Activated CD4-positive, alpha-beta T cell treated with anti-CD3 and anti-CD28 coated beads for 4 hours (primary cell): ENCODE measurements at places on chromosomes 2 and 18.

- DNase-seq: no peak
Measured at GRCh38 chr2:147099845-147100244, 745.0 kb upstream of the ACVR2A start.

GRCh38 chr2:168583064-168583709, 127.1 kb downstream of the CERS6 start:
- DNase-seq: no peak

GRCh38 chr2:208985644-208986043, 438.2 kb upstream of the MAP2 start:
- no peak for DNase-seq

GRCh38 chr2:219165058-219165911, 4.5 kb downstream of the SLC23A3 start:
- no peak for DNase-seq

- DNase-seq: no peak
Measured at GRCh38 chr2:217462121-217462520, 540.7 kb downstream of the TNS1 start.

DNA sequence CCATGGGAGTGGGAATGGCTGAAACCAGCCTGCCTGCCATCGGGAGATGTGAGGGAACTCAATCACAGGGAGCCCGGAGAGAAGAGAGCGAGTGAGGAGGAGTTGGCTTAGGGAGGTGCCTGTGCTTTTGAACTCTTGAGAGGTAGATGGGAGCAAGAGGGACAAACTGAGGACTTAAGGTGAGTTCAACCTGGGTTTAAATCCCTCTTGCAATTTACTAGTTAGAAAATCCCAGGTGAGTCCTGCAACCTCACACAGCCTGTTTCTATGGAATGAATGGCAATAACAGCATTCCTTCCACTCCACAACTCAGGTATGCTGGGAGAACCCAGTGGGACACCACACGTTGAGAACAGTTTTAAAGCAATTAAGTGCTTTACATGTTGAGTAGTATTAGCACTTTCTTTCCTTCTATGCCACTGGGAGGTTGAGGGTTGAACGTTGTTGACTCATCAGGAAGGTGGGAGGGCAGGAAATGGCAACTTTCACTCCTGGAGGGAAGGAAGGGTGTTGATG, 57.3 kb downstream of the VIT start:
- no peak for DNase-seq

DNA sequence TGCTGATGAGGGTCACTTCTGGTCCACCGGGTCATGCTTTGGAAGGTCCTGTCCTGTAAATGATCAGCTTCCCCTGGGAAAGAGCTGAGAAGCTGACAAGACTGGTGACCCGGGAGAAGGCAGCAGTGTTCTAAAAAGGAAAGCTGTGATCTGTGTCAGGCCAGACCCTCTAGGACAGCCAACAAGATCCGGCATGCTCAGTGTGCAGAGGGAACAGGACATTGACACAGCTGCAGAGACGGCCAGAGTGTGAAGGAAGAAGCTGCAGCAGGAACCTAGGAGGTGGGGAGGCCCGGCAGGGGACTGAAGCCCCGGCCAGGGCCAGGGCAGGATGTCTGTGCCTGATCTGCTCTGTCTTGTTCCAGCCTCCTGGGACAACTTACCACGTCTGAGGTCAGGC, 372.7 kb upstream of the ID2 start:
- DNase-seq: no peak

GRCh38 chr18:3397031-3397750, 52.8 kb upstream of the TGIF1 start:
- DNase-seq: no peak

DNA sequence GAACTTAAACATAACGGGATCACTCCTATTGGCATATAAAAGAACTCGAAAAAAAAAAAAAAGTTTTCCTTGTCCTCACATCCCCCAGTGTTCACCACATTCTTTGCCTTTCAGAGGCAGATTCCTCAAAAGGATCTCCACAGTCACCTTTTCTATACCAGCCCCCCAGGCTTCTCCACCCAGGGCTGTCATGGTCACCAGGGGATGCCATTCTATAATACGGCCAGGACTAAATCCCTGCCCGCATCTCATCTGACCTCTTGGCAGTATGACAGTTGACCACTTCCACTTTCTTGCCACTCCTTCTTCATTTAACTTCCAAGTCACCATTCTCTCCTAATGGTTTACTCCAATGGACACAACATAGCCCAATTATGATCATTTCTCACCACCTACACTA, 29.3 kb downstream of the SOS1 start:
- no peak for DNase-seq

- peak; percentile 72 for DNase-seq
Measured at GRCh38 chr2:30147715-30148610, 1.2 kb downstream of the YPEL5 start.

DNA sequence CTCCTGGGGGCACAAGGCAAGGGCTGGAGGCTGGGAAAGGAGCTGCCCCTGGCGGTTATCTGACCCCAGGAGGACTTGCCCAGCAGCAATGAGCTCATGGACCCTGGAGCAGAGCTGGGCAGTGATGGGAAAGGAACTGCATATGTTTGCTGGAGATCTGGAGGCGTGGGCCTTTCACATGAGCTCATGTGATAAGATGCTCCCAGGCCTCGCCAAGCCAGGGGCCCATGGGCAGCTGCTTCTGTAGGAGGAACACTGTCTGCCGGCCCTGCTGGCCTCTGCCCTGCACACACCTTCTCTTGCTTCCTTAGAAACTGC, 9.0 kb upstream of the NPPC start:
- no peak for DNase-seq

DNA sequence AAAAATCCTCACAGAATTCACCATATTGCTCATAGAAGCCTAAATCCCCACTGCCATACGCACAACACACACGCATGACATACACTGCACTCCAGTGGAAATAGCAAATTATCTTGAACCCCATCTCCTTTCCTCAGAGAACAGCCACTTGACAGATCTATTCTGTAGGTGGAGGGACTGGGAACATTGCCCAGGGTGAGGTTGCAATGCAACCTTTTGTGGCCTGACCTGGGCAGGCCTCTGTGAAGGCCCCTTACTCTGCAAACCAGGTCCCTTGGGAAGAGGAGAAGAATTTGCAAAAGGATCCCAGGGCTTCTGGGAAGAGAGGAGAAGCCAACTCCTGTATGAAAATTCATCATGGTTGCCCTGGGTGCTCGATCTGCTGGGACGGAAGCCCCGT, 51.9 kb downstream of the SDC1 start:
- no peak for DNase-seq

DNA sequence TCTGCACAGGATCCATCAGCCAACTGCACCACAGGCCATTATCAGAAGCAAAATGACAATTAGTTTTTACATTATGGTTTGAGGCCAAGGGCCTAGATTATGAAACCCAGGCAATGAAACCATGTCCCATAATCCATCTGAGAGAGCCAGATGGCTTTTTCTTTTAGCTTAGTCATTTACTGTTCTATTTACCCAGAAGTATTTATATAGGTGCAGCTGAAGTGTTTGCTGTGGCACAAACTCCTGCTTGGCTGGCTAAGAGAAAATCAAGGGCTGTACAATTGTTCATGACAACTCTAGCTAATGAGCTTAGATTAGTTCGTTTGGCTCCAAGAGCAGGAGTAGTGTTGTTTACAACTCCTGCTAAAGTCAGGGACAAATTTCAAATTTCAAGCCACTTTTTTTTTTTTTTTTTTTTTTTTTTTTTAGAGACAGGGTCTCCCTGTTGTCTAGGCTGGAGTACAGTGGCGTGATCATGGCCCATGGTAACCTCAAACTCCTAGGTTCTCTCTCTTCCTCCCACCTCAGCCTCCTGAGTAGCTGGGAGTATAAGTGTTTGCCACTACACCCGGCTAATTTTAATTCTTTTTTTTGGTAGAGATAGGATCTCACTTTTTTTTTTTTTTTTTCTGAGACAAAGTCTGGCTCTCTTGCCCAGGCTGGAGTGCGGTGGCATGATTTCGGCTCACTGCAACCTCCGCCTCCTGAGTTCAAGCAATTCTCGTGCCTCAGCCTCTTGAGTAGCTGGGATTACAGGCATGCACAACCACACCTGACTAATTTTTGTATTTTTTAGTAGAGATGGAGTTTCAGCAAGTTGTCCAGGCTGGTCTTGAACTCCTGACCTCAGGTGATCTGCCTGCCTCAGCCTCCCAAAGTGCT, 18.4 kb upstream of the REV1 start:
- no peak for DNase-seq

- DNase-seq: no peak
Measured at GRCh38 chr18:51563396-51563795, 365.9 kb upstream of the MEX3C start.

DNA sequence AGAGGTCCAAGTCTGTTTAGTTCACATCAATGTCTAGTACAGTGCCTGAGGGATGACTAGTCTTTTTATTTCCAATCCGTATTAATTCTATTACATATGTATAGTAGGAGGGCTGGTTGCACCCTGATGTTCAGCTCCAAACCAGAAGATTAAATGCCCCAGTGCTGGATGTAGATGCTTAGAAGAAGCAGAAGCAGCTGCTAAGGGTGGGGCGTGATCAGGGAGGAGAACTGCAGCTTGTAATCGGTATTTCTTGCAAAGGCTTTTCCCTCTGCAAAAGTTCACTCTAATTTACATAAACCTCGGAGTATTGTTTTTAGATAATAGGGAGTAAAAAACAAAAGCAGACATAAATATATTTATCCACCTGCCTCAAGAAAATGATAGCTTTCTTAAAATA, 145.3 kb upstream of the ITGA4 start:
- DNase-seq: no peak

GRCh38 chr18:48395646-48396045, 13.5 kb downstream of the ZBTB7C start:
- no peak for DNase-seq

DNA sequence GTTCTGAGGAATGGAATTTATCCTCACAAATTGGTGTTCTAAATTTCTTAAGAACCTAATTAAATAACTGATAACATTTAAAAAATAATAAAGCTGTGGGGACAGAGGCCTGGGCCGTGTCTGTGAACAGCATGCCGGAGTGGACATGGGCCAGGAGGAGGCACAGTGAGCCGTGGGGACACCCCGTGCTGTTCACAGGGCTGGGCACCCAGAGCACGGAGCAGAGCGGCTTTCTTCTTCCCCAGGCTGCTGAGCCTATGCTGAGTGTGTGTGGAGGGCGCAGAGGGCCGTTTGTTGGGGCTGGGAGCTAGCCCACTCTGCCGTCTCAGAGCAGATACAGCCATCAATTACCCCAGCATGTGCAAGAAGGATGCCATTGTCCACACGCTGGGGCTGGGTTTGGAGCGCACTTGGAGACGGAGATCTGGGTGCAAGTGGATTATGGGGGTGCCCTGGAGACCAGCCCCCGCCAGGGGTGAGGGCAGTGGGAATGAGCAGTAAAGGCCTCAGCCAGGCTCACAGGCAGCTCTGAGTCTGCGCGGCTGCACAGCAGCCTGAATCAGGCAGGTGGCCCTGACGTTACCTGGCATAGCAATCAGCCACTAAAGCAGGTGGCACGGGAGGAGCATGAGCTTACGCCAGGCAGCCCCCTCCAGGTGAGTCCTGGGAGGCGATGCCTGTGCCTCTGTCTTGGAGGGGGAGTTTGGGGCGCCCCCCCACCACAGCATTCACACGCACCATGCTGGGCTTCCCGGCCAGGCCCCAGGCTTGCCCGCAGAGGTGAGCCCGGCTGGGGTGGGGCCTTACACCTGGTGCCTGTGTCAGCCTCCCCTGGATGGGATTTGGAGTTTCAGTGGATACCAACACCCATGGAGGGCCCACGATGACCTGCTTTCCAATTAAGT, 52.1 kb upstream of the SLC66A3 start:
- no peak for DNase-seq

GRCh38 chr2:128288781-128289180, 29.9 kb downstream of the HS6ST1 start:
- DNase-seq: no peak

DNA sequence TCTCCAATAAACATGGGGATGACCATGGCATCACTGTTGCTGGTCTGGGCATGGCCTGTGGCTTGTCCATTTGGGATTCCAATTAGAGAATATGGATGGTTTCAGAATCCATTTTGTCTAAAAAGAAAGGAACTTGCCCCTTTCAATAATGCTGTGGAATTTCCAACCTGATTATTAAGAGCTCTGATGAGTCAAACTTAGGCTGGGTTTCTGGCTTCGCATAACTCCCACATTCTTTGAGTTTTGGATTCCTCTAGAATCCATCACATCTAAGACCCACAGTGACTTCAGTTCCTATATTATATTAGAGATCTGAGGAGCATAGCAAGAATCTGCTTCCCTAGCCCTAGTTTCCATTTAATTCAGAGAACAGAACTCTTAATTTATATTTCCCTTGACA, 531.5 kb downstream of the TNS1 start:
- DNase-seq: no peak

- no peak for DNase-seq
Measured at GRCh38 chr2:127100251-127101047, 6.5 kb downstream of the BIN1 start.

DNA sequence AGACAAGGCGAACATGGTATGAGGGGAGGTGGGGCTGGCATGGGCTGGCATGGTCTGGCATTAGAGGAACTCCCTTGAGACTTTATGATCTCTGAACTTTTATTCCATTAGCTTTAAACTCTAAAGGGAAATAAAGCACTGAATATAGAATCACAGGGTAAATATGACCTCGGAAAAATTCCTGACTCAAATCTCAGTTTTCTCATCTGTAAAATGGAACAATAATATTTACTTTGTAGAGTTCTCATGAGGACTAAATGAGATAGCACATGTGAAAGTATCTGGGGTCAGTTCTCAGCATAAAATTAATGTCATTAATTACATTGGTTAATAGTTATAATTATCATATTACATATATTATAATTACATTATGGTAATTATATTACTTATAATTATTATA, 65.9 kb downstream of the ARHGAP25 start:
- DNase-seq: no peak

- DNase-seq: no peak
Measured at GRCh38 chr2:202133200-202133908, 60.3 kb downstream of the KIAA2012 start.

- DNase-seq: no peak
Measured at GRCh38 chr2:46367286-46367685, 70.1 kb downstream of the EPAS1 start.

DNA sequence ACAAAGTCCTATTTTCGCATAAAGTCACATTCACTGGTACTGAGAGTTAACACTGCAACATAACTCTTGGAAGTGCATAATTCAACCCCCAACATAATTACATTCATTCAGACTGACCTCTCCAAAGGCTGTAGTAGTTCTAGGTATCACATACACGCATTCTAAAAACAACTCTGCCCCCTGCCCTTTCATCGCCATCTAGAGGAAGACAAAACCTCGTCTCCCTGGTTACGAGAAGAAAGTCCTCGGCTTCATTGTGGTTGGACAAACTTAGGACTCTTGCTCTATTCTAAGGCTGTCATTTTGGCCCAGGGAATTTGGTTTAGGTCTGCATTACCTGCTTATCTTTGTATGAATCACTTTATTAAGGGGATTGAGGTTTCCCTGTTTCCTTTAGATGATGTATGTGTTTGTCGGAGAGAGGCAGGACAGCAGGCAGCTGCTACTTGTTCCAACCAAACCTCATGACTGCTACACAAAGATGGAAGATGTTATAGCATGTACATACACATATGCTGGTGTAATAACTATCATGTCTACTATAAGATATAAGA, 215.4 kb upstream of the NRXN1 start:
- no peak for DNase-seq

GRCh38 chr2:47777277-47777937, 5.5 kb upstream of the MSH6 start:
- DNase-seq: no peak
